ENCODE measurements at places on chromosomes 4 and X.

- no peak for DNase-seq
These were observed 36.2 kb downstream of the KDM5C start for GRCh38 chrX:53188763-53189162.

DNA sequence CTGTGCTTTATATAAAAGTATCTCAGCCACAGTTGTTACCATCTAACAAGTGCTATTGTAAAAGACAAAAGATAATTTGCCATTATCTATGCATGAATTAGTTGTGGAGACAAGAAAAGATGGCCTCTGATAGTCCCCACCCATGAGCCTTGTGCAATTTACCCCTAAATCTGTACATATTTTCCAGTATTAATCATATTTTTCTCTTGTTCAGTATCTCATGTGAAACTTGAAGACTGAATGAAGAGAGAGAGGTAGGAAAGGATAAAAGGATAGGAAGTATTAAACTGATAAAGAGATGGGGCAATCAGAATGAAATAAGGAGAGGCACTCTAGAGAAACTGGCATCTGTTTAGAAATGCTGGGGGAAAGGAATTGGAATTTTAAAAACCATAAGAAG, 3.7 kb downstream of the MYOZ2 start:
- DNase-seq: no peak

- DNase-seq: no peak
These were observed 40.0 kb downstream of the ERVMER34-1 start for GRCh38 chr4:52711272-52711671.

- no peak for DNase-seq
These were observed 202.0 kb downstream of the SMIM20 start for GRCh38 chr4:26116057-26116456.

GRCh38 chr4:8207314-8207713, 8.2 kb downstream of the SH3TC1 start:
- DNase-seq: no peak

DNA sequence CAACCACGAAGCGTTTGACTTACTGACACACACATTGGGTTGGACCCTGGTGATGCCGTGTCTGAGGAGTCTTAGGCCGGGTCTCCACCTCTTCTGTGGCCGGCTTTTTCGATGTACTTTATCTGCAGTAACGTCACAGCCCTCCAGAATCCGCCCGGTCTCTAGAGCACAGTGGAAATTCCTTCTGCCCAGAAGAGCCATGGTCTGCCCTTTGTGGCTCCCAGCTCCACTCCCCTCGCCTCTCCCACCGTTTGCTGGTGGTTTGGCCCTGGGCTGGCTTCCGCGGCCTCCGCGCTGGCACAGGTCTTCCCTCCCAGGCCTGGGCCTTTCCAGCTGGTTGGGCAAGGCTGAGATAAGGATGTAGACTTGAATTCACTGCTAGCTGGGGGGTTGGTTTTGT, 4.3 kb downstream of the MAEA start:
- DNase-seq: no peak

DNA sequence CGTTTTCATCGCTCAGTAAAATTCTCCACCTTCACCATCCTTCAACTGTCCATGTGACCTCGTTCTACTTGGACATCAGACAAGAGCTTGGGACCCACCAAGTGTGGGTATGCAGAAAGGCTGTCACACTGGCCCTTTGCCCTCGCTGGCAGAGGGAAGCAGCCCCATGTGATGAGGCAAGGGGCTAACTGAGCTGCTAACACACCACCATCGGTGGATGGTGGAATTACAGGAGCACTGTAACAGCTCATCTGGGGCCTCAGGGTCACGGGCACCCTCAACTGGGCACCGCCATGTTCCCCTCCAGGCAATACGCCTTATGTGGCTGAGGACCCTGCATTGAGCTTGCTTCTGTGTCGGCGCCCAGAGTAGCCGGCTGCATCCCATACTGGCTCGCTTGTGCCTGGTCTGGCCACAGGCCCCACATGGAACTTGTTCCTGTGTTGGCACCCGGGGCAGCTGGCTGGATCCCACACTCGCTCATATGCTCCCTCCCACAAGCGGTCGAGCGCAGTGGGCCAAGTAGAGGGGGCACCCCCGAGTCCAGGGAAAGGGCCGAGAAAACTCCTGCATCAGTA, 109.5 kb downstream of the TAB3 start:
- DNase-seq: no peak
